ENCODE measurements at places on chromosomes 3 and 15. TPM values are rescaled to one million over a fixed set of nuclear protein-coding genes. Genes with fewer than 3 reads are reported as not detected.

DNA sequence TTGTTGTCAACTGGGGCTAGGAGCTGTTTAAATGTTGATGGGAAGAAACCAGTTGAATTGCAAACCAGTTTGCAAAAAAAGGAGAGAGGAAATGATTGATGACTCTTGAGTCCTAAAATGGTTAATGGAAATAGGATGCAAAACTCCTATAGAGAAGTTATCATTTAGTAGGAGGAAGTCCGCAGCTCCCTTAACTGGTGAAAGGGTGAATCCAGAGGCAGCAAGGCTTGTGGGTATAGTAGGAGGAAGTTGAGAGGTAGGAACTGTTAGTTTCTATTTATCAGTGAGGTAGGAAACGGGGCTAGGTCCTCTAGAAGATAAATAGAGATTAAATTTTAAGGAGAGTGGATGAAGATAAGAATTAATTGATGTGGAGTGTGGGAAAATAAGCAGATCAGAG, 15.4 kb downstream of the IREB2 start:
- DNase-seq, result no peak

The AGBL1 gene
- total RNA-seq, result 1.2 TPM

DNA sequence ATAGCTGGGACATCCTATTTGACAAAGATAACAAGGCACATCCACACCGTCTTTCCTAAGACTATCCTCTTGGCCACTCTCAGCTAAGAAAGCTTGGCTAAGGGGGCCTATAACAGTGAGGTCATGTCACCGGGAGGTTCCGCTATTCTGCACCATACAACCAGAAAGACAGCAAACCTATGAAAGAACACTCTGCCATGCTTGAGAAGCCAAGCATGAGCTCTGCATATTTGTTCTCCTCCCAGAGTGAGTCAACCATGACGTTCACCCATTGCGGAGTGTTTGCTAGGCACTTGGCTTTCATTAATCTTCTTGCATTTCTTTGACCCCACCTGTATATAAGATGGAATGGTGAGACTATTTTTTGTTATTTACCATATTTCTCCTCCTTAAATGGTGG, 141.2 kb downstream of the GMNC start:
- no peak for DNase-seq

The GHSR gene
- total RNA-seq, result 0.82 TPM

DNA sequence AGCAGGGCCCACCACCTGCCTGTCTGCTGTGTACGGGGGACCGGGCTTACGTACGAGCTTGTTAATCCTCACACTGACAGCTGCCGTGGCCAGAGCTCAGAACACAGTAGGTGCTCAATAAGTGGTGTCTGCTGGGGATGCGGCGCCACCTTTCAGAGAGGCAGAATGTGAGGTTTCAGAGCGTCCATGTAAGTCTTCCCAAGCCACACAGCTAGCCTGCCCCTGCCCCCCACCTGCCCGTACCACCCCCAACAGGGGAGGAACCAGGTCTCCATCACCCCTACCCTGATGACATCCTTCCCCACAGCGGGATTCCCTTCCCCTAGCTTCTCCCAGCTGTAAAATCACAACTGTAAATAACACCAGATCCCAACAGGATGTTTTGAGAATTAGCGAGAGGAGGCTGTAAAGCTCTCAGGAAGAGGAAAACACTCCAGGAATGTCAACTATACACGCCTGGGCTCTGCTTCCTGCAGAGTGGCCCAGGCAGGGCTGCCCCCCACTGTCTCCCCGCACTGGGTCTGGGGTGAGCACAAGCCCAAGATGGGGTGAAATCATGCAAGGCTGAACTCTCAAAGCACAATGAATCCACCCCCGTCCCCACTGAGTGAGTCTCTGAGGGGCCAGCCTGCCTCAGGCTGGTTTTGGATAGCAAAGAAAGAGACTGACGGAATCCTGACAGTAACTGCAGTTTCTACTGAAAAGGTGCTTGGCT, 250.1 kb upstream of the LYSMD4 start:
- DNase-seq, result no peak

DNA sequence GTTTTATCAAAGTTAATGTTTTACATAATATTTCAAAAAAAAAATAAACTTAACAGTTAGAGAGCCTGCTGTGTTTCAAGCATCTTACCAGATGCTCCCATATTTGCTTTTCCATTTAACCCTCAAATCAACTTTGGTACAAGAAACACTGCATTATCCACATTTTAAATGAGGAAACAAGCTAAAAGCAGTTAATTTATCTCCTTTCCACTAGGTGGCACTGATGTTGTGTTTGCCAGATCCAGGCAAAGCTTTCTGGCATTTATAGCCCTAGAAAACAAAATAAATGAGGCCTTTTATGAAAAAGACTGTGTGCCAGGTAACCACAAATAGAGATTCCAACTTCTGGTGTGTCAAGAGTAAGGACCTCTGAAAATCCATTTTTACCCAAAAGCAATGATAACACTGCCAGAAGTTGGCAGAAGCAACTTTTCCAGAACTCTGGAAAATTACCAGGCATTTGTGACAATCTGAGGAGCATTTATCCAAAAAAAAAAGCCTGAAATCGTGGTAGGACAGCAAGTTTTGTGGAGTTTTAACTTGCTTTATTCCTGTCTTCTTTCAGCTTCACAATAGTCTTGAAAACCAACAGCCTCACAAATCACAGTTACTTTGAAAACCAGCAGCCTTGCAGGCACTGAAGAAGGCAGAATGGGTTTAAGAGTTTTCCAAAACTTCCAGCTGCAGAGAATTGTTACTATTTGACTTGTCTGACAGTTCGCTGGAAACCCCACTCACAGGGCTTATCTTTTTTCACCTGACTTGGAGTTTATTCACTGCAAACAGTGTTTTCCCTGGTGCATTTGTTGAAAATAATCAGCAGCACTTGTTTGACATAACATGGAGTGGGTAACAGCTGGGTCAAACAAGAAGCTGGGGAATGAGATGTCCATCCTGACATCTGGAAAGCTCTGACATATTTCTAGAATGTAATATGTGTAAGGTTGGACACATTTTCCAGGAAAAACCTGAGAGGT, 9.2 kb downstream of the FAM162A start:
- no peak for DNase-seq

GRCh38 chr3:66797889-66798560, 200.1 kb upstream of the KBTBD8 start:
- DNase-seq, result no peak

The SLC22A14 gene
- under 0.01 TPM for total RNA-seq
